Activated T-cell treated with anti-CD3 and anti-CD28 coated beads for 4 hours (primary cell): ENCODE measurements at places on chromosomes 16 and 17.

DNA sequence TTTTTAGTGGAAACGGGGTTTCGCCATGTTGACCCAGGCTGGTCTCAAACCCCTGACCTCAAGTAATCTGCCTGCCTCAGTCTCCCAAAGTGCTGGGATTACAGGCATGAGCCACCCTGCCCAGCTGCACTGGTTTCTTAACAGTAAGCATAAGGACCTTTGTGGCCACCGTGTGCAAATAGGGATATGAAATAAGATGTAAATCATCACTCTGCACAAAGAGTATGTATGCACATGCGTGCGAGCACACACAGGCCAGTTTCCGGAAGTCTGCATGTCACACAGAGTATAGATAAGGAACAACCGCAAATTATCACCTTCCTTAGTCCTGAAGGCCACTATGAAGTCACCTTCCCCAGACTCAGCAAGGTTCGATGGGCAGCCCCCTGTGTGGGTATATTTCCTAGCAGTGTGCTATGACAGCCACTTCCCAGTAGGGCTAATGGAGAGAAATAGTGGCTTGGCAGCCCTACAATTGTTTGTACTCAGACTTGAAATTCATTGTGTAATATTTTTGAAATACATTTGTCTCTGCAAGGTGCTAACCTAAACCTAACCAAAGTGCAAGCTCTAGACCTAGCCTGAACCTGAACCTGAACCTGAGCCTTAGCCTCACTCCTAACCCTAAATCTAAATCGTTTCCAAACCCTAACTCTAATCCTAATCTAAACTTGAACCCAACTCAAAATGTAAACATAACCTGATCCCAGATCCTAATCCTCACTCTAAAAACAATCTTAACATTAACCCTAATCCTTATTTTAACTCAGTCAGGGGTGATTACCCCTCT, 48.4 kb upstream of the SKAP1 start:
- no peak for DNase-seq

- no peak for DNase-seq
These were observed 113.2 kb upstream of the SDK2 start for GRCh38 chr17:73757420-73757819.

- DNase-seq: no peak
These were observed 3.0 kb upstream of the CTRB2 start for GRCh38 chr16:75209944-75210343.

DNA sequence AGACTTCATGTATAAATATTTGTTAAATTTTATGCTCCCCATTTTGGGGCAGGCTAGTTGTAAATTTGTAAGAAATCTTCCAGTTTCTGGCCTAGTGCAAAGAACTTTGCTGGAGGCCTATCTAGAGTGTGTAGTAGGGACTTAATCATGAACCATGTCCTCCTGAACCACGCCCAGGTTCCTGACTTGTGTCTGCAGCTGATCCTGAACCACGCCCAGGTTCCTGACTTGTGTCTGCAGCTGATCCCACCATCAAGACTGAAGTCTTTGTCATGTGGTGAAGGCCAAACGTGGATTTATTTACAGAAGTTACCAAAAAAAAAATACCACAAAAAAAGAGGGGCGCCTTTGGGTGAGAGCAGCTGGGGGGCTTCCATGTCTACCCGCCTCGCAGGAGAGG, 33.1 kb downstream of the LMF1 start:
- DNase-seq: no peak
